Suppressor macrophage treated with lipopolysaccharide for 4 hours (primary cell): ENCODE measurements at places on chromosomes 11 and 22.

- DNase-seq: peak; percentile 86
These were observed 10.7 kb downstream of the LSP1 start for GRCh38 chr11:1863352-1864216.

GRCh38 chr11:133536198-133536597 lies 3.9 kb upstream of the OPCML start:
- DNase-seq: no peak

DNA sequence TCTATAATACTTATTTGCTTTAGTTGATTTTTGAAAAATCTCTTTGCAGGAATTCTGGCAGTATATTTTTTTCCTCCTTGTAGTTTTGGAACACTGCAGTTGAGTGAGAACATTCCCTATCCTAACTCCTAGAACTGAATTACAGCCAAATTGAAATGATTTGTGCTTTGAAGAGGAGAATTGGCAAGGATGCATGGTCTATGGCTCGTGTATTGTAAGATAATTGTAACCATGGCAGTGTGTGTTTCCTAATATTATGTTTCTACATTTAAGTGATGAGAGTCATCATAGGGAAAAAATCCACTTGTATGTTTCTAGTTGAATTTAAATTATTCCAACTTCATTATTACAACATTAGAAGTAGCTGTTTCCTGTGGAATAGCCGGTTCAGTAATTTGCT lies 80.9 kb upstream of the MYO18B start:
- DNase-seq: no peak

DNA sequence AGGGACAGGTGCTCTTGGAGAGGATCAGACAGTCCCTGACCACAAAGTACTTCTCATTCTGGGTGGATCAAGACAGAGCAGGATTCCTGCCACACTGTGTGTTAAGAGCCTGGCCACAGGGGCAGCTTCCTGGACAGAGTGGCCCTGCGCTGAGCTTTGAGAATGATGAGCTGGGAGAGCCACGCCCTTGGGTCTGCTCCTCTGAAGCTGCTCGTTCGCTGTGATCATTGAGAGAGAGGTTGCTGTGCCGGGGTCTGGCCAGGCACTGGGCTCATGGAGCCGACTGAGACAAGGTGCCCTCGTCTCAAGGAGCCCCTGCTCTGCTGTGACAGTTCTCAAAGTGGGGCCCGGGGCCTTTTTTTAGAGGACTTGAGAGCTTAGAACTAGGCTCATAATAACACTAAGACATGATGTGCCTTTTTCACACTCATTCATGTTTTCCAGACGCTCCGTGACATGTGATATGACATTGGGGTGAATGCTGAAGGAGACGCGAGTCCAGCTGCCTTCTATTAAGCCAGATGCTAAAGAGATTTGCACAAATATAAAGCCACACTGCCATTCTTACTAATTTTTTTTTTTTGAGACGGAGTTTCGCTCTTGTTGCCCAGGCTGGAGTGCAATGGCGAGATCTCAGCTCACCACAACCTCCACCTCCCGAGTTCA lies 1.6 kb upstream of the MFRP start:
- DNase-seq: no peak

- peak; percentile 98 for DNase-seq
These were observed 5.4 kb upstream of the FTH1 start for GRCh38 chr11:61972672-61973475.

GRCh38 chr11:129620237-129621104 lies 195.2 kb upstream of the TMEM45B start:
- no peak for DNase-seq

DNA sequence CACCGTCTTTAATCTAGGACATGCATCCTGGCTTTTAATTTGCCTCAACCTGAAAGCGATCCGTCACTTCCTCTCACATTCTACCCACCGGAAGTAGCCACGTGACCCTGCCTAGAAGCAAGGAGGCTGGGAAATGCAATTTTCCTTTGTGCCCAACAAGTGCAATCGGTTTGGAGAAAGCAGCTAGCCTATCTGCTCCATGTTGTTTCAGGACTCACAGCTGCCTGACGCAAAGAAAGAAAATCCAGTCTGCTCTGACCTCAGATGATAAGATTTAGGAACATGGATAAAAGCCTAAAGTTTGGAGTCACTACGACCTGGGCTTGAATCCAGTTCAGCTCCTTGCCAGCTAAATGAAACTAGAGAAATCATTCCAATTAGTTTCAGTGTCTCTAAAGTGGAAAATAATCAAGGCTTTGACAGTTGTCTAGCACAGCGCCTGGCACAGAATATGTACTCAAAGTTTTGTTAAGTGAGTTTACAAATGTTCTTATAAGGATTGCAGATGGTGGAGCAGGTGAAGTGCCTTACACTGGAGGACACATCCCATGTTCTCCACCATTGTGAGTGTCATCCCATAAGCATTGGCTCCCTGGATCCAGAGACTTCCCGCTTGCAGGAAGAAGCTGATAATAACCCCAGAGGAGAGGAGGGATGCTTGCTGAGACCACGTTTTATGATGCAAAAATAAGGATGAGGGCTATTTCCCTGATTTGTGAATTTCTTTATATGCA lies 553.7 kb downstream of the MN1 start:
- no peak for DNase-seq

GRCh38 chr11:74020539-74020938 lies 11.7 kb upstream of the UCP3 start:
- peak; percentile 89 for DNase-seq

GRCh38 chr11:65987336-65987735 lies 14.6 kb downstream of the EIF1AD start:
- DNase-seq: no peak

- no peak for DNase-seq
These were observed 24.6 kb downstream of the RPL3 start for GRCh38 chr22:39294571-39295468.

DNA sequence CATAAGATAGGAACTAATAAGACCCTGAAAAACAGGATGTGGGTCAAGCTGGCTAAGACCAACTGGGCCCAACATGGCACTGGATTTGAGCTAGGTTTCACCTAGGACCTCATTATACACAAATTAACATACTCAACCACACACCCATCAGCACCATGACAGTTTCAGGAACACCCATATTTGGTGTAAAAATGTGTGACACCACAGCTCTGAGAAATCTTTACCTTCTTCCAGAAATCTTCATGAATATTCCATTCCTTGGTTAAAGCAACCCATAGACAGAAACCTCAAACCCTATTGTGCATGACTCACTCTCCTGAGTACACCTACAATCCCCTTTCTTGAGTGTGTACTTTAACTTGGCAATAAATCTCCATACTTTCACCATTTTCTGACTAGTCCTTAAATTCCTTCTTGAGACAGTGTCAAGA lies 378.8 kb downstream of the DYNC2H1 start:
- DNase-seq: no peak

DNA sequence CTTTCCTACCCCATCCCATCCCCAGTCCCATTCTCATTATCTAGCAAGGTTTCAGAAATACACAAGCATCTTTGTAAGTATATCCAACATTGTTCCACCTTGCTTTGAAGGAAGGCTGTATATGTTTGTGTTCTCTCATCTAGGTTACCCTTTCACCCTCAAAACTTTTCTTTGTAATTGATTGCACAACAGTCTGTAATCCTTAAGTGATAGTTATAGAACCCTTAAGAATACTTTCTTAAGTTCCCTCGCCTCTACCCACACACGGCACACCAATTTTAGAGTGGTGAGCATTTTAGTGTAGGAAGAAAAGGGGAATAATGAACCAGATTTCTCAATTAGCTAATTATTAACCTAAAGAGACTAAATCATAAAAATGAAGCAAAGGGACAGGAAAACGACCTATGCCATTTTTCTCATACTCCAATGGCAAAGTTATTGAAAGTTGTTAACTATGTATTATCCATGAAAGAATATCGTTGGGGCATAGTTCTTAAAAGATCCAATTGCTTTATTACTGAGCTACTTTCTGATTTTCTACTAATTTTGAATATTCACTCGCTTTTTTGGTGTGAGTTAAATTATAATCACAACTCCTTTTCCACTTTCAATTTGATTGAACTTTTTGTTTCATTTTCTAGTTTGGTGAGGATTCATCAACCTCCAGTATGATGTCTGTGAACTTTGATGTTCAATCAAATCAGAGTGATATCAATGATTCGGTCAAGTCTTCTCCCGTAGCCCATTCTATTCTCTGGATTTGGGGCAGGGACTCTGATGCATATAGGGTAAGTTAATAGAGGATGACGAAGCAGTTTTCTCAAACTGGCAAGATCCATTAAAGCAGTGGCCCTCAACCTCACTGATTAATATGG lies 44.9 kb downstream of the TTC17 start:
- no peak for DNase-seq

- peak; percentile 88 for DNase-seq
These were observed 101.9 kb downstream of the MRTFA start for GRCh38 chr22:40534379-40535188.

- no peak for DNase-seq
These were observed 64.7 kb upstream of the AMPD3 start for GRCh38 chr11:10390375-10390774.

DNA sequence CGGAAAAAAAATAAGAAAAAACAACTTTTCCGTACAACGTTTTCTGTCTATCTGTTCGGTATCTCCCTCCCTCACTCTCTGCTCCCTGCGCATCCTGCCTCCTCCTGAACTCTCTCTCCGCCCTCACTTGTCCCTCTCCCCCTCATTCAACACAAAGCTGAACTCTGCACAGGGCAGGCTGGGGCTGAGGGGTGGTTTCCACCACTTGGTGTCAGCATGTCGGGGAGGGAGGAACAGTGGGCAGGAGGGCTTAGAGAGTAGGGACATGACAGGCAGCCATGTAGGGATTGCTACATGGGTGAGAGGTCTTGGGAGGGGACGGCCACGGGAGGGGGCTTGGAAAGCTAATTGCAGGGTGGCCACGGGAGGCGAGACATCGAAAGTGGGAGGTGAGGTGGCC lies 17.6 kb downstream of the SLC22A12 start:
- no peak for DNase-seq

GRCh38 chr11:37755521-37755920 lies 1157.5 kb upstream of the RAG2 start:
- no peak for DNase-seq

- DNase-seq: no peak
These were observed 76.0 kb downstream of the PACSIN2 start for GRCh38 chr22:42938976-42939375.

DNA sequence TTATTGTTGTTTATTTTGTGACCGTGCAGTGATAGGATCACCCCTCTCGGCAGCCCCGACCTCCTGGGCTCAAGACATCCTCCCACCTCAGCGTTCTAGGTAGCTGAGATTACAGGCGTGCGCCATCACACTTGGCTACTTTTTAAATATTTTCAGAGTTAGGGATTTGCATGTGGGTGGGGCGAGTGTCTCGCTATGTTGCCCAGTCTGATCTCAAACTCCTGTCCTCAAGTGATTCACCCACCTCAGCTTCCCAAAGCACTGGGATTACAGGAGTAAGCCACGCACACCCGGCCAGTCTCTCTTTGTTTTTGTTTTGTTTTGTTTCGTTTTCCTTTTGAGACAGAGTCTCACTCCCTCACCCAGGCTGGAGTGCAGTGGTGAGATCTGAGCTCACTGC lies 1.2 kb upstream of the INTS5 start:
- peak; percentile 14 for DNase-seq

GRCh38 chr22:31932863-31933262 lies 11.5 kb upstream of the YWHAH start:
- DNase-seq: no peak

DNA sequence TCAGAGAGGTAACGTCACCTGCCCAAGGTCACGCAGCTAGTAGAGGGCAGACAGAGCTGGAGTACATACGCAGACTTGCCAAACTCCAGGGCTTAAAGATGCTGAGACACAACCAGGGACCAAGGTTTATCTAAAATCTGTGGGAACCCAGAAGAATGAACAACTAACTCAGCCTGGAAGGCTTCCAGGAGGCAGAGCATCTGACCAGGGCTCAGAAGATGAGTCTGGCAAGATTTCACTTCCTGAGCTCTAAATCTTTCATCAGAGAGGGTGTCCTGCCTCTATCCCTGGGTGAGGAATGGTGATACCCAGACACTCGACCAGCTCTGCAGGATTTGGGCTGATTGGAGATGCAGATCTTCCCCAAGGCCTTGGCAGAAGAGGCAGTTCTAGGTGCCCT lies 9.1 kb downstream of the GAL3ST1 start:
- DNase-seq: no peak

DNA sequence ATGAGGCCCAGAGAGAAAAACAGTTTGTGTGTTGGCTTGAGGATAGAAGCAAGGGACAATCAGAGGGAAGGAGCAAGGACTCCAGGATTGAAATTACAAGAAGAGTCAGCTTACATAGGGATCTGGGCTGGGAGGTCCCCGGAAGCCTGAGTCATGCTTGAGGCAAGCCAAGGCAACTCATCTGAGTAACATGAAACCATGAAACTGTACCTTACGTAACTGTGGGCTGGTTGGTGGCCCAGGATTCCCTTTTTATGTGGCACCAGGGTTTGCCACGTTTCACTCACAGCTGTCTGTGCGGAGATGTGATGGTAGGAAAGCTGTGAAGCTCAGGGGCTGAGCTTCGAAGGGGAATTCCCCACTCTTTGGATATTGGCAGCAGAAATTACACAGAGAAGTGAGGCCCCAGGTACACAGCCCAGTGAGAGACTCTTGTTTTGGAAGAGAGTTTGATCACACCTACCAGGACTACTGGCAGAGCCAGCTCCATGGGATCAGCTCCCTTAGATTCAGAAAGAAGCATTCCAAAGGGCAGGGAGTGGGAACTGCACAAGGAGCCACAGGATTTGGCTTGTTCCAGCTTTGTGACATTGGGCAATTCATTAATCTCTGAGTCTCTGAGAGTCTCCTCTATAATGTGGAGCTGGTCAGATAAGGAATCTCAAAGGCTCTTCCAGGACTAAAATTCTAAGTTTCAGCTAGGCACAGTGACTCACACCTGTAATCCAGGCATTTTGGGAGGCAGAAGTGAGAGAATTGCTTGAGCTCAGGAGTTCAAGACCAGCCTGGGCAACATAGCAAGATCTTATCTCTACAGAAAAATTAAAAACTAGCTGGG lies 7.8 kb downstream of the SLC5A1 start:
- DNase-seq: peak; percentile 85

- DNase-seq: no peak
These were observed 6.7 kb downstream of the SERPINH1 start for GRCh38 chr11:75568616-75569219.

GRCh38 chr11:128205796-128206195 lies 381.6 kb downstream of the ETS1 start:
- DNase-seq: no peak

GRCh38 chr11:88909500-88909899 lies 156.3 kb downstream of the GRM5 start:
- DNase-seq: no peak

- no peak for DNase-seq
These were observed 79.3 kb downstream of the DSCAML1 start for GRCh38 chr11:117717485-117718314.

GRCh38 chr11:11757909-11758308 lies 83.9 kb upstream of the USP47 start:
- DNase-seq: no peak

DNA sequence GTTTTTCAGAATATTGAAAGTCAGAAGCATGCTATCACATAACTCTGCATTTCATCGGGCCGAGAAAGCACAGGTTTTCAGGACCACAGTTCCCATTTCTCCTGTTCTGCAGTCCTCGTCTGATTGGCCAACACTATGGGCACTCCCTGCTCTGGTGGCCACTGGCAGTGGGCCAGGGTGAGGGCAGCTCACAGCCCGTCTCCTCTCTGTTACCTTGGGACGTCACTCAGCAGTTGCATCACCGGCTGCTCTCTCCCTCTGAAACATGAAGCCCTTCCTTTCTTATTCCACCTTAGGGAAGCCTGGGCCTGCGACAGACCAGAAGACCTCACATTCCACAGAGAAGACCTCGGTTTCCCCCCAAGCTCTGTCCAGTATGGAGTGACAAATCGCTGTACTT lies 11.4 kb upstream of the MICAL3 start:
- DNase-seq: no peak
